Heart left ventricle (tissue), 16 donors: ENCODE measurements at places on chromosomes 2 and 18. TPM values are rescaled to one million over a fixed set of nuclear protein-coding genes. Genes with fewer than 3 reads are reported as not detected.

The CHRND gene
- total RNA-seq = not detected

The ESPNL gene
- 0.05 TPM for total RNA-seq

DNA sequence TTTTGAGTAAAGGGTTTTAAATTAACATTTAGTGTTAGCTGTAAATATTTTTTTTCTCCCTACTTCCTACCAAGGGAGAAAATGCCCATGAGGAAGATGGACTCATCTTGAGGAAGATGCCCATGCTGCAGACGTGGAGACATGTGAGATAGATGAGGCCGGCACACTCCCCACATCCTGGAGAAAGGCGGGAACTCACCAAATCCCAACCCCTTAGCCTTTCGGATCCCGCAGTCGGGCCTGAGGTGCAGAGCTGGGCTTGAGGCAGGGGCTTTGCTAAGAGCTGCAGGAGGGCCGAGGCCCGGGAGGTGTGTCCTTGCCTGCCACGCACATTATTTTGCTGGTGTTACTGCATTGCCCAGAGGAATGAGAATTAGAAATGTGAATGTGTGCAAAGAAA lies 137.9 kb downstream of the NAPG start:
- no peak for DNase-seq

GRCh38 chr2:233331536-233331935 lies 22.8 kb upstream of the DGKD start:
- peak; percentile 73 for DNase-seq

The RRM2 gene
- total RNA-seq = 1.4 TPM

DNA sequence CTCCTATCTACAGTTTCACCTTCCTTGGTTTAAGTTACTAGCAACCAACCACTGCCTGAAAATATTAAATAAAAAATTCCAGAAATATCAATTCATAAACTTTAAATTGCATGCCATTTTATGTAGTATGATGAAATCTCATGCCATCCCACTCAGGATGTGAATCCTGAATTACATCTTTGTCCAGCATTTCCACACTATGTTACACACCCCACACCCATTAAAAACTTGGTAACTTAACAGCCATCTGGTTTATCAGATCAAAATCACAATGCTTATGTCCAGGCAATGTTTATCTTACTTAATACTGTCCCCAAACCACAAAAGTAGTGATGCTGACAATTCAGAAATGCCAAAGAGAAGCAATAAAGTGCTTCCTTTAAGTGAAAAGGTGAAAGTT lies 21.6 kb downstream of the CUL3 start:
- no peak for DNase-seq

The MC5R gene
- not detected for total RNA-seq

DNA sequence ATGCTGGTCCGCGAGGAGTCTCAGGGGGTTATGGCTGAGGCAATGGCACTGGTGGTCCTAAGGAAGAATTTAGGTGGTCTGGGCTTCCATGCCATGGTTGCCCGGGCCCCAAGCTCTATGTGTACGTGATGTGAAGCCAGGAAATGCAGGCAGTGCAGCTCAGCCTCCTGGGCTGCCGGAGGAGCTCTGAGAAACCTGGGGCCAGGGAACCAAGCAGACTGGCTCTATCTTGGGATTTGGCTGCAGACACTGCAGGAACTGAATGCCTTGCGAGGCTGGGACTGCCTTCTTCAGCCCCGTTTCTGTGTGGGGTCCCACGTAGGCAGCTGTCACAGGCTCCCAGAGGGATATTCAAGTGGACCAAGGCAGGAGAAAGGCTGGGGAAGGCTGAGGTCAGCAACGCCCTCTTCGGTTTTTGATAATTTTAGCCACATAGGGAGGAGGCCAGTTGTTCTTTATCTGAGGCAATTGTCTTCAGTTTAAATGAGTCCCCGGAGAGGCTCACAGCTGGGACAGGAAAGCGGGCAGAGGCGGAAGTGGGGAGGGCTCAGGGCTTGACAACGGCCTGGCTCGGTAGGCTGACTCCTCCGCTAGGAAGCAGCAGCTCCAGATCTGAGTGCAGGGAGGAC lies 77.7 kb downstream of the RHOB start:
- peak; percentile 86 for DNase-seq

The ZBTB7C gene
- 2.3 TPM for total RNA-seq

- DNase-seq = no peak
These were observed 133.7 kb downstream of the CBLN2 start for GRCh38 chr18:72410399-72410798.

GRCh38 chr2:37775908-37776250 lies 104.4 kb upstream of the CDC42EP3 start:
- DNase-seq = no peak

- no peak for DNase-seq
These were observed 191.9 kb upstream of the APCDD1 start for GRCh38 chr18:10262566-10262965.

- DNase-seq = peak; percentile 36
These were observed 624 bp upstream of the MAP4K3 start for GRCh38 chr2:39437522-39438296.

GRCh38 chr2:186718903-186719302 lies 25.0 kb downstream of the FAM171B start:
- no peak for DNase-seq

- no peak for DNase-seq
These were observed 626.2 kb upstream of the CDH7 start for GRCh38 chr18:65124633-65125032.

DNA sequence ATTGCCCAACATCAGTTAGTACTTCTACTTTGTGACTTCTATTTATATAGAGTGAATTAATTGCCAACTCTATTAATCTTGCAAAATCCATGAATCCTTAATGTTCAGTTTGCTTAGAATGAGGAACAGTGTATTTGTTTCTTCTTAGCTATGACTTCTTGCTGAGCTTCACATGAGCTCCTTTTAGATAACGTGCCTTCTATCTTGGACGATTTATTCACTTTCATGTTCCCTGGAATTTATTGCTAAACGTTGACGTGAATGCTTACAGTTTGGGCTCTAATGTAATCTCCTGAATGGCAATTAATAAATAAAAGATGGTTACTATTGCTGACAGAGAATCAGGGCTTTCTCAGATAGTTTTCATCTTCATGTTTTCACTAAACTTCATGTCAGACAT lies 384.5 kb upstream of the NRP2 start:
- DNase-seq = no peak

GRCh38 chr2:232236200-232236599 lies 142.4 kb upstream of the ALPP start:
- no peak for DNase-seq

- no peak for DNase-seq
These were observed 4.5 kb upstream of the DYM start for GRCh38 chr18:49464718-49465598.
